Urothelium cell line (cell line): ENCODE measurements at places on chromosomes 2 and 18.

- no peak for DNase-seq
These were observed 73.4 kb downstream of the UBR3 start for GRCh38 chr2:169900686-169901085.

- DNase-seq, result no peak
These were observed 11.2 kb downstream of the POU3F3 start for GRCh38 chr2:104865096-104865470.

DNA sequence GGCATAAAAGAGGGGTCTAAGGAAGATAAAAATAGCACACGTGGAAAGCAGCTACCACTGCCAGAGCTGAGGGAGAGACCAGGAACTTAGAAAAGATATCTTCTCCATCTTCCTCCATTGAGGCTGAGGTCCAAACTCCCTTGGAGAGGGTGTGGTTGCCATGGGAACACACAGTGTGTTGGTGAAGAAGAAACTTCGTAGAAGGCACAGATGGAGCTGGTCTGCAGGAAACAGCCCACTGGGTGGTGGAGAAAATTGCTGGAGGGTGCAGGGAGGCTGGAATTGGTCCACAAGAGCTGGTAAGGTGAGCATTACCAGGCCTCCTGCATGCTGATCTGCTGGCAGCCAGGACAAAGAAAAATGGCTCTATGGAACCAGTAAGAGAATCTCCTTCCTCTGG lies 191.0 kb downstream of the HRH4 start:
- DNase-seq, result no peak

GRCh38 chr18:31440787-31441186 lies 6.8 kb upstream of the DSG3 start:
- no peak for DNase-seq

GRCh38 chr2:198441246-198441645 lies 636.9 kb downstream of the PLCL1 start:
- DNase-seq, result peak; percentile 33

GRCh38 chr2:233386382-233387041 lies 32.2 kb downstream of the DGKD start:
- DNase-seq, result no peak

- DNase-seq, result no peak
These were observed 49.7 kb upstream of the RAPH1 start for GRCh38 chr2:203584784-203585183.

GRCh38 chr2:149037851-149038250 lies 648 bp upstream of the LYPD6B start:
- DNase-seq, result no peak

GRCh38 chr2:106581328-106581727 lies 94.2 kb downstream of the CD8B2 start:
- DNase-seq, result no peak

GRCh38 chr2:226701052-226701451 lies 98.6 kb downstream of the IRS1 start:
- no peak for DNase-seq

DNA sequence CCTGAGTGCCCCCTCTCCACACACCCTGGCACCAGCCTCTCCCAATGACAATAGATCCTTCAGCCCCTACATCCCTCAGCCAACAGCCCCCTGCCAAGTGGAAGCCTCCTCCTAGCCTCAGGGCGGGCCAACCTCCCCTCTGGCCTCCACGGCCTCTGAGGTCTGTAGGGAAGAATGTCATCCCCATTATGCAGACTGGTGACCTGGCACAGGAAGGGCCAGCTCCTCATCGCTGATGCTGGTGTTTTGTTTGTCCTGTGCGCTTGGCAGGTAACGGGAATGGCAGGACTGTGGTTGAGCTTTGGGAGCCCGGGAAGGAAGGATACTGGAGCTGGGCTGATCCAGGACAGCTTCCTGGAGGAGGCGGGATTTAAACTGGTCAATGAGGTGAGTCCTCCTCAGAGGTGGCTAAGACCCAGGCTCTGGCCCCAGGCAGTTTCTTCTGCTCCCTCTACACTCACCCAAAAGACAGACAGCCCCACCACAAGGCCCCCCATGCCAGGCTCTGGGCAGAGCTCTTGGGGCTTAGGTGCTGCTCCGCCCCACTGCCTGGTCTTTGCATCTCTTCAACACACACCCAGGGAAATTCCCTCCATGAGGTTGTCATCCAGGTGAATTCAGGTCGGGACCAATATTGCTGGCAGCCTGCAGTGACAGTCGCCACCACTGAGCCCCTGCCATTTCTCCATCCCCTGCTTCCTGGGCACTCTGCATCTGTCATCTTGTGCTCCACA lies 75.2 kb upstream of the SMAD7 start:
- no peak for DNase-seq

- no peak for DNase-seq
These were observed 11.6 kb upstream of the HNMT start for GRCh38 chr2:137952586-137953129.

- no peak for DNase-seq
These were observed 318.2 kb upstream of the SLC39A10 start for GRCh38 chr2:195338856-195339255.

GRCh38 chr2:150679456-150680120 lies 192.1 kb upstream of the RND3 start:
- DNase-seq, result no peak

DNA sequence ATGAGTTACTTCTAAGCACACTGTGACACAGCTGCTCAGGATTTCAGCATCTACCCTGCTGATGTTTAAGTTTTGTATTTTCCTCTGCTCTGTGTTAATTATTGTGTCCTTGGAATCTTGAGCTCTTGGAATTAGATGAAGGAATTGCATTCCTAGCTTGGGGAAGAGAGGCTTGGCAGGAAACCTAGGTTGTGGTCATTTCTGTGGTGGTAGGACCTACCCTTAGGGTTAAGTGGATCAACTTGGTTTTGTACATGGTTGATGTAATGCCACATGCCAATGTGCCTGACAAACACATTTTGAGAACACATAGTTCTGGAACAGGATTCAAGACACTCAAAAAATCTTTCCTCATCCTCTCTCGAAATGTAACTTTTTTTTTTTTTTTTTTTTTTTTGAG lies 264.5 kb upstream of the MEX3C start:
- DNase-seq, result no peak

GRCh38 chr2:69815717-69816116 lies 13.7 kb upstream of the GMCL1 start:
- DNase-seq, result no peak

GRCh38 chr2:21162615-21162878 lies 38.8 kb downstream of the TDRD15 start:
- no peak for DNase-seq

GRCh38 chr2:211944572-211944971 lies 594.0 kb downstream of the ERBB4 start:
- DNase-seq, result no peak

DNA sequence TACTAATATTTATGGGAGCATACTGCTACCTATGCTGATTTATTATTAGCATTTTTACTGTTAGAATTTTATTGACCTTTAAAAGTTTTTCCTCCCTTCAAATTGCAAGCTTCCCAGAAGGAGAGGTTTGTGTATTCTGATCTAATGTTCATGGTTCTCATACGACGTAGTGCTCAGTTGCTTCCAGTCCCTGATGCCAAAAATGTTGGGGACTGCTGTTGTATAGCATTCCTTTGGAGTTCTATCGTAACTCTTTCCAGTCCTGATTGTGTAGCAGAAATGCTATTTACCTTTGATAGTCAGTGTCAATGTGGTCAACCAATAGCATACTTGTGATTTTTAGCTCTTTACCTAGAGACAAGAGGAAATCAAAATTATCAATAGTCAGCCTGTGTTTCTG lies 69.5 kb upstream of the ZSWIM2 start:
- no peak for DNase-seq

DNA sequence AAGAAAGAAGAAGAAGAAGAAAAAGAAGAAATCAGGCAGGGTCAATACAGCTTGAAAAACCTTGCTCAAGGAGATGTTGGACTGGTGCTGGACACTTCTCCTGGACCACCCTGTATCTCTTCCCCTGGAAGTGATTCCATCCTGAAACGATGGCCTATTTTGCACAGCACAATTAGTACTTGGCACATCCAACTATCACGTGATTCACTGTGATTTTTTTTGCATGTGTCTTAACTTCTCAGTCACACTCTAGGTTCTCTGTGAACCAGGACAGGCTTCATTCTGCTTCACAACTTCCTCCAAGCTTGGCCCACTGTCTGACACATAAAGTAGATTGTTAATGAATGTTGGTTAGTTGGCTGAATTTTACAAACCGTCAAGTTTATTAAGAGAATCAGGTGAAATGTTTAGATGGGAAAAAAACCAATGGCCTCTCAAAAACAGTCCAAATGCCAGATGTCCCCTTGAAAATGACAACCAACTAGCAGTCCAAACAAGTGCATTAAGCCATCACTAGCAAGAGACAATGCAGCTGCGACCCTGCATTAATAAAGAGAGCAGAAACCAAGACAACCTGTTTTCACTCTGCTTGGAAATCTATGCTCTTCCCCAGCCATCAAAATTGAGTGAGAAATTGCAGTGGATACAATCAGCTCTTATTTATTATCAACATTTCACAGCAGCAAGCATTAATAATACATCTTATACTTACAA lies 300.0 kb upstream of the CHAC2 start:
- DNase-seq, result no peak

GRCh38 chr2:43448822-43449110 lies 147.1 kb downstream of the THADA start:
- no peak for DNase-seq

DNA sequence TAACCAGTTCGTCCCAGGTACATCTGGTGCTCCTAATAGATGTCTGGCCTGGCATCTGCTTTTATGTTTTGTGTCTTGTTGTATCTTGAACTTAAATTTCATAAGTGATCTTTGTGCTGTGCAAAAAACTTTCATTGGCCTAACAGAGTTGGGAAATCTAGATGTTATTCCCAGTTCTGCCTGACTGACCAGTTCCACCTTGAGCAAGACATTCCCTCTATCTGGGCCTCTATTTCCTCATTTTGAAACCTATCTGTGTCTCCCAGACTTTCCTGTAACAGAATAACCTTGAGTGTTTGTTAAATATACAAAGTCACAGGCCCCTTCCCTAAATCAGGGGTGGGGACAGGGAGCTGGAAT lies 90.5 kb upstream of the MSH2 start:
- DNase-seq, result no peak

GRCh38 chr18:58344861-58345463 lies 283.9 kb downstream of the ALPK2 start:
- DNase-seq, result no peak

DNA sequence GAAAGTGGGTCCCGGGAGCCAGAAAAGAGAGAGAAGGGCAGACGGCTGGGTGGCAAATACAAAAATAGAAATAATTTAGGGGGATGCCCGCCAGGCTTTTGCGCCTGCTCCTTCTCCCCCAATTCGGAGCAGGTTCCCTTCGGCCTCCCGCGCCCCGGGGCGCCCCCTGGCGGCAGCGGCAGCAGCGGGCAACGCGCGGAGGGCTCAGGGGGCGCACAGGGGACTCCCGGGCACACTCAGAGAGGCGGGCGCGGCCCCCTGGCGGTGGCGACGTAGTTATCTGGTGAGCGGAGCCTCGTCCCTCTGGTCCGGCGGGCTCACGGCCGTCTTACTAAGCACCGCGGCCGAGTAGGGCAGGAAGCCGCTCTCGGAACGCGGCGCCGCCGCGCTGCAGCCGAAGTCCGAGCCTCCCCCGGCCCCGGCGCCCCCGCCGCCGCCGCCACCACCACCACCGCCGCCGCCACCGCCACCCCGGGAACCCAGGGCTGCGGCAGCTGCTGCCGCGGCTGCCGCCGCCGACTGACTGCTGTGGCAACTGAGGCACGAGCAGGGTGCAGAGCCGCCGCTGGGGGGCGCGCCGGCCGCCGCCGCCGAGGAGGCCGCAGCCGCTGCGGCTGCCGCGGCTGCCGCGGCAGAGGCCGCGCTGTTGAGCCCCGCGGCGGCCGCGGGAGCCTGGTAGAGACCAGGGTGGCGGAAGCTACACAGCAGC lies 3.8 kb downstream of the EVX2 start:
- DNase-seq, result no peak
